Effector memory CD4-positive, alpha-beta T cell (primary cell): ENCODE measurements at places on chromosomes 2 and 18.

- no peak for DNase-seq
Observed at GRCh38 chr2:165401285-165401852, 68.1 kb upstream of the CSRNP3 start.

DNA sequence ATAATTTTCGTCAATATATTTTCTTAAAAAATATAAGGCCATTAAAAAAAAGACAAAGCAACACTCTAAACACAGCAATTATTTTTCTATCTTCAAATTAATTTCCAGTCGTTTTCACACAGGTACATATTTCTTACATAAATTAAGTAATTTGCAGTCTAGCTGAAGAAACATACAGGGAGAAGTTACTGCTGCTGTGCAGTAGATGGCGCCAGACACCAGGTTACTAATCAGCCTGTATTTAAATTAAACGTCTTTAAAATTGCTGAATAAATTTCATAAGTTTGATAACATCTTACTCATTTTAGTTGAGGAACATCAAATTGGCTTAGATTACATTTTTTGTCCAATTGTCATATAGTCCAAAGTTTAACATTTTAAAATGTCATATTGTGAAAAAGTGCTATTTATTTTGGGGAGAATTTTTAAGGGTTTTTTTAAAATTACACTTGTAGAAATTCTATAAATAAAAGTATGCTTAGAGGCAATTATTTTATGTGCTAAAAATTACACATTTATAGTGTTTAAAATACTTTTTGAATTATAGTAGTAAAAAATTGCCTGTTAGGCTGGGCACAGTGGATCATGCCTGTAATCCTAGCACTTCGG, 88.4 kb downstream of the PMAIP1 start:
- DNase-seq = no peak

DNA sequence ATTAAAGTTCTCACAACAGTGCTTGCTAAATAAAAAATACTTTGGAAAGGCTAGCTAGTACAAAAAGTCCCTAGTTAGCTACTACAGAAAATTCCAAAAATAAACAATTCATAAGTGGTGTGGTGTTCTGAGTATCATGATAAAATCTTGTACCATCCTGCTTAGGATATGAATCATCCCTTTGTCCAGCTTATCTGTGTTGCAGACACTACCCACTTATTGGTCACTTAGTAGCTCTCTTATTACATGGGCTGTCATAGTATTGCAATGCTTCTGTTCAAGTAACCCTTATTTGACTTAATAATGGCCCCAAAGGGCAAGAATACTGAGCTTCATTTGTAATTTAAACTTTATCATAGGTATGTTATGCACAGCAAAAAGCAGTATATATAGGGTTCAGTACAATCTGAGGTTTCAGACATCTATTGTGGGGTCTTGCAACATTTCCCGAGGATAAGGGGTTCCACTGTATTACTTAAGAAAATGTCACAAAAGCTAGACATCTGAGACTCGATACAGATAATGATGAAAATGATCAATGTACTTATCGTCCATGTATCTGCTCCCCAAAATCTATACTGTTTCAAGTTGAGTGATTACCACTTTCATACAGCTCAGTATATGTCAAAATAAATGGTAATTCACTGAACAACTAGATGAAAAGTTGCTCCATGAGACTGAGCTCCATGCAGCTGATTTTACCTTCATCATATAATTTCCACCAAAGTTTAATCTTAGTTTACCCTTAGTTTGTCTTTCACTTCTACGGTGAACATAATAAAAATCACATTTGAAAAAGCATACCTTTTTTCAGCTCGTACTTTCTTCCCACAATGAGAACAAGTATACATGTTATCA, 93.8 kb downstream of the C2orf74 start:
- DNase-seq = no peak

DNA sequence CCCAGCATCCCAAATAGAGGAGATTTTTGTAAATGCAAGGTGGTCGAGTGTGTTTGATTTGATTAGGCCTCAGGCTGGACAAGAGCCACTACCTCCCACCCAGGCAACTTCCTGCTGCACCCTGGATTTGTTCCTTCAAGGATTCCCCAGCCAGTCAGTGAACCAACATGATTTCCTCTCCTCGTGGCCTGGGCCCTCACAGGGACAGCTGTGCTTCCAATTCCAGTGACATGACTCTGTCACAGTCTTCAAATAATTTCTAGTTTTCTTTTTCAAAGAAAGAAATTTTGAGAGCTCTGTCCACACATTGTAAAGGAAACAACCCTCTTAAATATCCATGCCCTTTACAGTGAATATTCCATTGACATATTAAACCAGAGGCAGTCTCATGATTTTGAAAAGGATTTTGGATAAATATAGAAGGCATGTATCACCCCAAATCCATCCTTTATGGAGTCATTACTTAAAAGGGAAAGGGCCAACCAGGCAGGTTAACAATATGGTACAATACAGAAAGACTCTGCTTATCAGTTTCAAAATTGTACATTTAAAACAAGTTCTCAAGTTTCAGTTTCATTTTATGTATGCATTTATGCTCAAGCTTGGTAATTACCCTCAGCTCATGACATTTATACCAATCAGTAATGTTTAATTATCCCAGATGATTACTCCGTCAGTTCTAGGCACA, 121.3 kb upstream of the FOSL2 start:
- DNase-seq = no peak

GRCh38 chr18:10284540-10285282, 169.7 kb upstream of the APCDD1 start:
- DNase-seq = no peak

DNA sequence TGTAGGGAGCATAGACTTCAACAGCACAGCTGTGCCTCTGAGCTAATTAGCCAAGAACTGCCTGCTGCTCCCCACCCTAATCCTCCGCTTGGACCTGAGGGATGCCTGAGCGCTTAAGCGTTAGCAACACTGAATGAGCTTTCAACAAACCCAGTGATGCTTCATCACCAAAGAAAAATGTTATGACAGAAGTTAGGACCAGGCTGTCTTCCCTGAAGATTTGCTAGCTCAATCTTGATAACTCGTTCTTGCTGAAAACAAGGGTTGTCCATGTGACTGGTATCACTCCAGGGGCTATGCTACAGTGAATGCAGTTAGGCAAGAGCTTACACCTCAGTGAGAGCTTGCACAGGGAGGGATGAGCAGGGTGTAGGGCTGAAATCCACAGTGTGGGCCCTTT, 190.7 kb upstream of the SIX2 start:
- no peak for DNase-seq

DNA sequence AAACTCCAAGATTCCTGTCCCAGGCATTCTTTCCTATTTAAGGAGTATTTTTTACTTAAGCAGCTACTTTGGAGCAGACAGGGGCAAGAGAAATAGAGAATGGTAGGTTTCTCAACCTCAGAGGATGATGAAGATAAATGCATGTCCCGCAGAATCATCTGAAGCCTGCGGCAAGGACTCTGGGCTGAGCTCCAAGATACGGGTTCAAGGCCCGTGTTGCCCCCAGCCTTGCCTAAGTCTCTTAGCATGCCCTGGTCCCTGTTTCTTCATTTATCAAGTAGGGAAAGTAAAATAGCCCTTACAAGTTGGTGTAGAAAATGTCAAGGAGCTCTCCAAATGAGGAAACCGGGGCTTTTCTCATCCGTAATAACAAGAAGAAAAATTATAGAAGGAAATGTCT, 214.0 kb downstream of the KLHL29 start:
- DNase-seq = no peak

DNA sequence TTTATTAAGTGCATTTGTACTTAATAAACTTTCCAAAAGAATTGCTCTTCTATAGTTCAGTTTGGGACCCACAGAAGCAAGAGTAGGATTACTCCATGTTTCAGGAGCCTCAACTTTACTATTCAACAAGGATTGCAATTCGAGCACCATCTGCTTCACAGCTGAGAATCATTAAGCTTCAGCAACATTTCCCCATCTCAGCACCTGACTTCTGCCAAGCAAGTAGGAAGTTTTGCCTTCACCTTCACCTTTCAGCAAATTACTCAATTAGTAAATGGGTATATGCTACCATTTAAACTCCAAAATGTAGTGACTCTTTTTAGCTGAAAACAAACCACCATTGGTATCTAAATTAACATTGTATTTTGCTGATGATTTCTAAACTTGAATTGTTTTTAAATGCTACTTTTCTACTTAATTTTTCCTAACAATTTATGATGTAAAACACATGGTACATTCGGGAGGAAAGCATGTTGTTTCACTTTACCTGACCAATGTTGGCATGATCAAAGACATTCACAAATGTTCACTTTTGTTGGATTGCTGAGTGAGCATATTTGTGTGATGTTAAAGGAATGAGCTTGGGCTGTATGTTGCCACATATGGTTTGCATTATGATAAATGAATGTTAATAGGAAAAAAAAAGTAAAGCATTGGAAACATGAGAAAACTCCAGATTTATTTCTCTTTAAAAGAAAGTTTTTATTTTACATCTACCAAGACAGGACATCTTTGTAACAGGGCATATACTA, 159.2 kb downstream of the GULP1 start:
- DNase-seq = no peak

GRCh38 chr2:218277921-218278320, 7.6 kb downstream of the PNKD start:
- DNase-seq = no peak

DNA sequence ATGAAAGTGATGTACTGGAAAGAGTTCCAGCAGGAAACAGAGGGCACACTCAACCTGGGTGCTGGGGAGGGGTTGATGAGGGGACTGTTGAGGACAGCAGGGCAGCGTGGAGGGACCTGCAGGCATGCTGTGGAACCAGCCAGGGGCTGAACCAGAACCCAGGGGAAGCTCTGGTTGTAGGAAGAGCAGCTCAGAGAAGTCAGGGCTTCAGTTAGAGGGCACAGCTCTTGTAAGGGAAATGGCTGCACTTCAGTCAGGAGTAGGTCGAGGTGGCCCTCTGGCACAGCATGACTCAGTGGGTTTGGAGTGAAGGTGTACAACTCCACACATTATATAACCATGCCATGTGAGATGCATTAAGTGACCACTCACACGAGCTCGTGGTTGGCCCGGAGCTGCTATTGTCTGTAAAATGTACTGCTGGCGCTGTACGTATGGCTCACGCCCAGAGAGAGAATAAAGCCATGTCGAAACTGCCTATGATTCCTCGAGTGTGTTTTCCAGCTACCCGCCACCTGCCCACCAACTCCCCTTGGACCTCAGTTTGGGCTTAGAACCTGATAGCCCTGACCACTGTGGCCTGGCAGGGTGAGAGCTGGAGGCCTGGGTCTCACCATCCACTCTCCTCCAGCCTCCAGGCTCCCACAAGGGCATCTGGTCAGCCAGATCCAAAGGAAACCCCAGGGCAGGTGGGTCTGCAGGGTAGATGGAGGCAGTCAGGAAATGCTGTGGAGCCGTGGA, 136.5 kb upstream of the HS6ST1 start:
- no peak for DNase-seq

- DNase-seq = no peak
Observed at GRCh38 chr2:51720826-51721225, 688.9 kb upstream of the NRXN1 start.

- no peak for DNase-seq
Observed at GRCh38 chr2:152607793-152608300, 109.4 kb downstream of the PRPF40A start.

DNA sequence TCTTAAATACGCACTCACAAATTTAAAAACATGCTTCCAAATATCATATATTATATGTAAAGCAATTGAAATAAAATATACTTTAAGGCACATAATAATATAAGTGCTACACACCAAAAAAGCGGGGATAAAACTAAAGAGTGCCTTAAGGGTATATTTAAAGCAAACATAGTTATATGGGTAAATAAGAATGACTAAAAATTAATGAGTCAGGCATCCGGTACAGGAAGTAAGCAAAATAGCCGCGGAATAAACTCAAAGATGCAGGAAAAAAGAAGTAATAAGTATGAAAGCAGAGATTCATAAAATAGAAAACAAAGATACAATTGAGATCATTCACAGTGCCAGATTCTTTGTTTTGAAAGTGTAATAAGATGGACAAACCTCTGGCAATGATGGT, 503.5 kb upstream of the SOX11 start:
- no peak for DNase-seq

DNA sequence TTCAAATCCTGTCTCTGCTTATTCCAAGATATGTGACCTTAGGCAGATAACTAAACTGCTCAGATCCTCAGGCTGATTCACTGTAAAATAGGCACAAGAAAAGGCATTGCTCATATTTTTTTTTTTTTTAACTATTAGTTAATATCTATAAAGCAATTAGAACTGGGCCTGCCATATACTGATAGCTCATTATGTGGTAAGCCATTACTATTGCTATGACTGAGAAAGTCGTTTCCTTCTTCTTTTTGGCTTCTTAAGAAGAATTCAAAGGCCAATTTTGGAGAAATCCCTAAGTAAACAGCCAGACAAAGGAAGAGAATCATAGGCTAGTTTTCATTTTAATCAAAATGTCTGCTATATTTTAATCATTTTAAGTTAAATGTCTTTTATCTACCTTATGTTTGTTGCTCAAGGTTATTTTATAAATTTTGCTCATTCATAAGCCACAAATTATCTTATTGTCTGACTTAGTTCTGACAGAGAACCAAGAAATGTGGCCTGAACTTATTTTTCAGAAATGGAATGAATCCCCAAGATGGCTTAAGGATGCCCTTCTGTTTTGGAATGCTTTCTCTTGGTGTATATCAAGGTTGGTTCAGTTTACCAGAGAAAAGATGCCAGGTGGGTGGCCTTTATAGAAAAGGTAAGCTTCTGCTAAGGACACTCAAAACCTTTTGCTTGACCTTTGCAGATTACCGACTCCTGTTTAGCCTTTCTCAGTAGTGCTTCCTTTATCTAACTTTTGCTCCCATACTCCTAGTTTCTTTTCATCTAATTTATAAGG, 21.3 kb upstream of the VRK2 start:
- no peak for DNase-seq

DNA sequence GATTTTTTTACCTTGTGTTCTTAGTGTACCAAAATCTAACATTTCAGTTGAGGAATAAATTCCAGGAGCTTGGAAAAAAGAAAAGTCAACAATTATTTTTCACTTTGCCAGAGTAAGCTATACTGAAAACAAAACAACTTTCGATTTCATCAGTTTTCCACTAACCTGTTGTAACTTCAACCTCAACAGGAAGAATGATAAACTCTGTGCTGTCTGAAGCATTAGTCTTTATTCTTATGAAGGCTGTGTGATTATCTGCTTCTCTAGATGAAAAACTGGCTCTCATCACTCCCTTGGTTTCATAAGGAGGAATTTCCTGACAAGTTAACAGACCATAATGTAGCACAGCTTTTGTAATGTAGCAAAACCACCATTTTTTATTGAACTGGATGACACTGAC, 121.2 kb downstream of the ZAP70 start:
- DNase-seq = no peak

GRCh38 chr2:188986839-188987238, 12.7 kb downstream of the COL3A1 start:
- DNase-seq = no peak

GRCh38 chr2:73920577-73921545, 5.8 kb upstream of the DGUOK start:
- no peak for DNase-seq
